ENCODE measurements at places on chromosomes 11 and 22. TPM values are rescaled to one million over a fixed set of nuclear protein-coding genes. Genes with fewer than 3 reads are reported as not detected.

The PANX3 gene
- not detected for total RNA-seq

The PNPLA3 gene
- 1.3 TPM for total RNA-seq

The NPAT gene
- total RNA-seq = 18.9 TPM

The MYEOV gene
- 2.0 TPM for total RNA-seq

The DBX1 gene
- total RNA-seq = not detected

The FAM180B gene
- total RNA-seq = 0.70 TPM

The SCO2 gene
- 0.47 TPM for total RNA-seq

The OR4D11 gene
- not detected for total RNA-seq

The OR52H1 gene
- total RNA-seq = 2.3 TPM

The VSIG2 gene
- 4.1 TPM for total RNA-seq

The MCM5 gene
- 77.0 TPM for total RNA-seq

The KCNJ1 gene
- 120 TPM for total RNA-seq

The KCTD14 gene
- 7.8 TPM for total RNA-seq

The TIMP3 gene
- 122 TPM for total RNA-seq

The KDM4D gene
- 2.6 TPM for total RNA-seq

The PRDM11 gene
- total RNA-seq = 27.1 TPM

The SHISAL1 gene
- total RNA-seq = 2.7 TPM

The BCR gene
- 38.2 TPM for total RNA-seq

The SLC22A6 gene
- total RNA-seq = 9.7 TPM

The SAA2 gene
- not detected for total RNA-seq

The RFPL2 gene
- 0.18 TPM for total RNA-seq

The OR8D1 gene
- not detected for total RNA-seq

The MUC5AC gene
- 0.18 TPM for total RNA-seq

The CSF2RB gene
- total RNA-seq = 7.9 TPM

The PATE1 gene
- not detected for total RNA-seq

The SCGB1C1 gene
- not detected for total RNA-seq

The CDC42BPG gene
- 8.7 TPM for total RNA-seq

The MMP7 gene
- 33.2 TPM for total RNA-seq

The CPT1B gene
- total RNA-seq = 20.6 TPM

The SF1 gene
- 149 TPM for total RNA-seq

The OR4D5 gene
- total RNA-seq = not detected

The SPECC1L gene
- total RNA-seq = 34.8 TPM

The THYN1 gene
- total RNA-seq = 43.4 TPM

The DLAT gene
- total RNA-seq = 33.6 TPM

The GRIA4 gene
- total RNA-seq = 4.8 TPM

The HBE1 gene
- 23.8 TPM for total RNA-seq

The RGL4 gene
- total RNA-seq = 3.2 TPM

The C11orf87 gene
- total RNA-seq = 0.29 TPM

The LMO2 gene
- 29.8 TPM for total RNA-seq

The TTLL1 gene
- 11.1 TPM for total RNA-seq

The TREH gene
- total RNA-seq = 2.0 TPM

The PTPRCAP gene
- 2.5 TPM for total RNA-seq

The C1QTNF6 gene
- total RNA-seq = 17.7 TPM

The VPREB3 gene
- 0.99 TPM for total RNA-seq

The NF2 gene
- total RNA-seq = 37.5 TPM

The EHF gene
- total RNA-seq = 34.0 TPM

The BTG4 gene
- total RNA-seq = not detected

The PRR5L gene
- 30.7 TPM for total RNA-seq

The SCGB1A1 gene
- not detected for total RNA-seq

The OR10A2 gene
- total RNA-seq = not detected

The CDC42EP2 gene
- total RNA-seq = 15.7 TPM

The TBC1D10A gene
- total RNA-seq = 18.0 TPM

The LYVE1 gene
- total RNA-seq = 43.6 TPM

The TRIM29 gene
- total RNA-seq = 3.0 TPM

The MS4A7 gene
- total RNA-seq = 13.0 TPM

The TNNT3 gene
- 410 TPM for total RNA-seq

The GAL3ST3 gene
- 12.8 TPM for total RNA-seq

The MPZL2 gene
- total RNA-seq = 16.9 TPM

The OR5A1 gene
- total RNA-seq = not detected

The CCDC81 gene
- 2.6 TPM for total RNA-seq
